HCT116 (cell line): ENCODE measurements at places on chromosomes 7 and 10. TPM values are rescaled to one million over a fixed set of nuclear protein-coding genes. Genes with fewer than 3 reads are reported as not detected.

Gene PLXNA4
- not detected for total RNA-seq

Gene ASB10
- not detected for total RNA-seq

Gene GALNT17
- total RNA-seq: not detected

Gene PAOX
- total RNA-seq: 3.5 TPM

- DNase-seq: no peak
Observed at GRCh38 chr7:77813180-77813579, 14.6 kb downstream of the PHTF2 start.

DNA sequence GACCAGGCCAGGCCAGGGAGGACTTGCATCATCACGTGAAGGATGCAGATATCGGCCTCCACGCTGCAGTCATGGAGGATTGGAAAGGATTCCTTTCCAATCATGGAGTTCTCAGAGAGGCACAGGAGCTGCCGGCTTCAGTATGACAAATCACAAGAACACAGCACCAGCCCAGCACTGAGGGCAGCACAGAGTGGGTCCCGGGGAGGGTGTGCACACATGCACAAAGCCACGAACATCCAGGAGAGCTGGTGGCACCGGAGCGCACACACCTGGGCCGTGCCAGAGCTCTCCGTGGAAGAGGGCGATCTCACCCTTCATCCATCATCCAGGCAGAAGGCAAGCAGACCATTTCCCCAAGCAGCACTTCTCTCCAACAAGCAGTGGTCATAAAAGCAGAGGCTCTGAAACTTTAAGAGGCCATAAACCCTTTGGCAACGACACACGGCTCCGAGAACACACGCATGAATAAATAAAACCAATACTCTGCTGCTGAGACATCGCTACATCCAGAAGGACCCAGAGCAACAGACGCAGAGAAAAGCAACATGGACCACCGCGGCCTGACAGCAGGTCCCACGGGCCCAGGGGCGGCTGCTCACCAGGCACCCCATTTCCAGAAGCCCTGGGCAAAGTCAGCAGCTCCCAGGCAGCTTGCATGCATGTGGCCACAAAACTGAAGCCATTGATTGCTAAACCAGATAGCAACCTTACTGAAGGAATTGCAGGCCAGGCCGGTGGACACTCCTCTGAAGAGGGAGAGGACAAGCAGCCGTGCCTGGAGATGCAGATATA, 180.8 kb downstream of the USP6NL start:
- DNase-seq: no peak

DNA sequence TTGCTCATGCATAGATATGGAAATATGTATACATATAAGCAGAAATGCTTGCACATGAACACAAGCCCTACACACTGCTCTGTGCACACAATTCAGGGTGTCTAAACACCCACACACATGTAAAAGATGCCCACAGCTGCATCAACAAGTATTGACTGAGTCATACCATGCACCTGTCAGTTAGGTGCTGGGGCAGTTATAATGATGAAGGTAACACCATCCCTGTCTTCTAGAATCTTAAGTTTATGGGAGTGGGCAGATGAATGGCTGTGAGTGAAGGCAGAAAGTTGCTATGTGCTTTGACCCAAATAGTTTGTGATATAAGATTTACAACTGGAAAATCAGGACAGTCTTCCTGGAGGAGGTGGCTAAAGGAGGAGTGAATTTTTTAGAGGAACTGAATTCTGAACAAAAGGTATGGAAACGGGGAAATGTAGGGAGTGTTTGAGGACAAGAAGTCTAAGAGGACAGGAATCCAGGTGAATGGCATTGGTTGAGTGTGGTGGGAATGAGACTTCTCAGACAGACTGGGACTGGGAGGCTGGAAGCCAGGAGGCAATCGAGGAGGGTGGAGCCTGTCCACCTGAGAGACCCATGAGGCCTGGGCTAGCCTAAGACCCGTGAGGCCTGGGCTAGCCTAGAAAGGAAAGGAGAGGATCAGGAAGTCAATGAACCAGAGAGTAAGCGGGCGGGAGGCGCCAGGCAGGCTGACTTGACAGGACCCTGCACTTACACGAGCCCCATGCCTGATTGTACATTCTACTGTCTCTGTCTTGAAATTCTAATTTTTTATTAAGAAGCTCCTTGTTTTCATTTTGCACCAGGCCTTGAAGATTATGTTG, 20.7 kb downstream of the POLL start:
- DNase-seq: no peak

DNA sequence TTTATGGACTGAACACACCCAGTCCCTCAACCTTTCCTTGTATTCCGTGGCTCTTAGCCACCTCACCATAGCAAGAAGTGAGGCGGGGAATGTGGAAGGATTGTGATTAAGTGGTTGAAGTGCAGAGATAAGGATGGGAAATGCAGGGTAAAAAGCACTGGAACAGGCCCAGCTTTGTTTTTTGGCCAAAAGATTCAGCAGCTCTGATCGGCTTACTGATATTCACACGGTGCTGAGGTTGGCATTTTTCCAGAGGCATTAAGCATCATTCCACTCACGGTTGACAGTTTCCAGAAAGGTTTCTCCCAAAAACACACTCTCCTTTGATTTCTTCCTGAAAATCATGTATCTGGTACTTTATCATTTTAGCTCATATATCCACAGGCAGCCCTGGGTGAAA, 544.2 kb downstream of the CNTNAP2 start:
- DNase-seq: no peak

DNA sequence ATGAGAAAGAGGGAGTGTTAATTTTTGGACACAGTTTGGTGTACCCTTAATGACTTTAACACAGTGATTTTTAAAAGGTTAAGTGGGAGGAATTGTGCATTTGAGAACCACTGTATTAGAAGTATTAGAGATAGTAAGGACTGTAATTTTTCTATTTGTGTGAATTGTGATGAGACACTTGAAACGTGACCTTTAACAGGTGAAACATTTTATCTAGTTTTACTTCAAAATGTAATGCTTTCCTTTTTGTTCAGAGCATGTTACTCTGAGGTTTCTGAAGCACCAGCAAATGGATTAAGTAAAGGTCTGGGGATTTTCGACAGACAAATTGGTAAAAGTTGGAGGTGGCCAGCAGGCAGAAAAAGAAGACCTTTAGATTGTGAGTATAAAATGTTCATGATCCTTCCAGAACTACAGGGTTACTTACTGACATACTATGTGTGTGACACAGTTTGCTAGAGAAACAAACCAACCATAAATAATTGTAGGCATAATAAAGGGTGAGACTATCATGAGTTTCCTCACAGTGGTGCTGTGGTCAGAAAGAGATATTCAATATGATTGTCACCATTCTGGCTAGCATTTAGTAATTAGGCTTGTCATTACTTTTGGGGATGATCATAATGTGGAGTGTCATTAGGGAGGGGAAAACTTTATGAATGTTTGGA, 26.1 kb downstream of the LCOR start:
- no peak for DNase-seq

DNA sequence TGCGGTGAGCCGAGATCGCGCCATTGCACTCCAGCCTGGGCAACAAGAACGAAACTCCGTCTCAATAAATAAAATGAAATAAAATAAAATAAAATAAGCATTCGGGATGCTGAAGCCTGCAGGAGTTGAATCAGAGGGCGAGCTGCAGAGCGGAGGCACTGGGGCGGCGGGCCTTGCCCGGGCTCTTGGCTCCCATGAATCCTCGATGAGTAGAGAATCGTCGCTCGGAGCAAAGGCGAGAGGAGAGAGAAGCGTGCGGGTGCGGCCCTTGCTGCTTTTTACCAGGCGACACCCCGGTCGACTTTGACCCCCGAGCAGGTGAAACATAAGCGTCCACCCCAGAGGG, 168.3 kb downstream of the UBE2H start:
- no peak for DNase-seq

- DNase-seq: no peak
Observed at GRCh38 chr7:102326157-102326889, 29.9 kb downstream of the SPDYE6 start.

- DNase-seq: peak; percentile 22
Observed at GRCh38 chr7:114818501-114818900, 103.4 kb upstream of the MDFIC start.

- DNase-seq: no peak
Observed at GRCh38 chr7:153941061-153941460, 111.1 kb upstream of the DPP6 start.
